ENCODE measurements at places on chromosomes 7 and 10.

GRCh38 chr7:64602518-64602917, 39.6 kb upstream of the ZNF680 start:
- peak; percentile 15 for DNase-seq

- DNase-seq: no peak
Observed at GRCh38 chr7:95433952-95434556, 774 bp downstream of the PON2 start.

GRCh38 chr10:72218726-72219125, 2.6 kb upstream of the ASCC1 start:
- DNase-seq: no peak

DNA sequence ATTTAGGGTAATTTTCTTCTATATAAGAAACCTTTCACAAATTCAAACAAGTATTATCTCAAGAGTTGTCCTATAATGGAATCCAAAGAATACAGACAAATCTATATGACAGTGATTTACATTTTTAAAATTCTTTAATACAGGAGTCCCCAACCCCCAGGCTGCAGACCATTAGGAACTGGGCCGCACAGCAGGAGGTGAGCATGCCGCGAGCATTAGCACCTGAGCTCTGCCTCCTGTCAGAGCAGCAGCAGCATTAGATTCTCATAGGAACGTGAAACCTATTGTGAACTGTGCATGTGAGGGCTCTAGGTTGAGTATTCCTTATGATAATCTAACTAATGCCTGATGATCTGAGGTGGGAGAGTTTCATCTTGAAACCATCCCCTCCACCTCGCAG, 37.7 kb downstream of the SNX13 start:
- DNase-seq: no peak

GRCh38 chr7:74025730-74026129, 2.2 kb upstream of the ELN start:
- no peak for DNase-seq

Measured in fibroblast of the aortic adventitia (primary cell).